Right lobe of liver (tissue), 6 donors: ENCODE measurements at places on chromosomes 3 and 15. TPM values are rescaled to one million over a fixed set of nuclear protein-coding genes. Genes with fewer than 3 reads are reported as not detected.

DNA sequence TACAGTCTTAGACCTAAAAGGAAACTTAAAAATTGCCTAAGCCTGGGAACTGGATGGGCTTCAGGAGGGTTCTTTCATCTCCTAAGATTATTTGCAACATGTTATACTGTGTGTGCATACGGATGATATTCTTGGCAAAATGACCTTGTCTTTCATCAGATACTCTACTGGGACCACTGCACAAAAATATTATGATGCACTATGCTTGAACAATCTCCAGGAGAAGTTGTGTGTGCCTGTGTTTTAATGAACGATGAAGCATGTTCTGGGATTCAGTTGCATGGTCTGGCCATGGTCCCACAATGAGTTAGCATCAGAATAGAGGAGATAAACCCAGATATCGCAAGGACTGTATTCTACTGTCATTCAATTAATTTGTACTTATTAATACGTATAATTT lies 68.7 kb downstream of the GAP43 start:
- H3K27me3 ChIP-seq, result no peaks in the 10 kb centered on the region
- H3K4me3 ChIP-seq, result no peak overlapping the region
- DNase-seq, result no peak
- H3K27ac ChIP-seq, result no peak overlapping the region
- H3K36me3 ChIP-seq, result no peaks in the 10 kb centered on the region

The TEX55 gene
- not detected for total RNA-seq

DNA sequence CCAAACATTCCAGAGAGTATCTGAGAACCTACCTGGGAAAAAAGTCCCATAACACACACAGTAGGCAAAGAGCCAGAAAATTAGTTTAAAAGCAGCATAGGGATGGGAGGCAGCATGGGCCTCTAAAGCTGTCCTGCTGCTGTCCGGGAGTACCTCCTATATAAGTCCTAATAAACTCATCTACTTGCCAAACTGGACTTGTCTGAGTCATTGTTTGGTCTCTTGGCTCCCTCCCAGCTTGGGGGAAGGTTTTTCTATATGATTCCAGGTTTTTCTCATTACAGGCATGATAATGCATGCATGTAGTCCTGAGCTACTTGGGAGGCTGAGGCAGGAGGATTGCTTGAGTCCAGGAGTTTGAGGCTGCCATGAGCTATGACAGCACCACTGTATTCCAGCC lies 17.5 kb upstream of the HACD2 start:
- H3K36me3 ChIP-seq, result no peaks in the 10 kb centered on the region
- no peak for DNase-seq
- peaks cover 29% of the 10 kb centered on the region for H3K4me1 ChIP-seq
- no peak overlapping the region for H3K4me3 ChIP-seq

The MEX3B gene
- total RNA-seq, result 0.51 TPM

GRCh38 chr3:124107104-124107890 lies 115.4 kb upstream of the ROPN1 start:
- no peaks in the 10 kb centered on the region for H3K27me3 ChIP-seq
- no peaks in the 10 kb centered on the region for H3K36me3 ChIP-seq

The FETUB gene
- total RNA-seq, result 55.1 TPM

GRCh38 chr3:114967168-114967567 lies 179.9 kb downstream of the ZBTB20 start:
- H3K27ac ChIP-seq, result no peak overlapping the region
- no peak overlapping the region for H3K4me3 ChIP-seq
- H3K36me3 ChIP-seq, result no peaks in the 10 kb centered on the region
- no peaks in the 10 kb centered on the region for H3K27me3 ChIP-seq
- H3K4me1 ChIP-seq, result no peaks in the 10 kb centered on the region

- H3K36me3 ChIP-seq, result no peaks in the 10 kb centered on the region
- H3K4me3 ChIP-seq, result no peak overlapping the region
- H3K27ac ChIP-seq, result no peak overlapping the region
- no peaks in the 10 kb centered on the region for H3K4me1 ChIP-seq
- no peaks in the 10 kb centered on the region for H3K27me3 ChIP-seq
These were observed 63.4 kb upstream of the FOXP1 start for GRCh38 chr3:71646971-71647370.
